ENCODE measurements at places on chromosomes 11 and 22. TPM values are rescaled to one million over a fixed set of nuclear protein-coding genes. Genes with fewer than 3 reads are reported as not detected.
A peak's percentile ranks its signal among the peaks of the same experiment; 100 is the strongest.

GRCh38 chr11:99020352-99021225, at the start of gene CNTN5:
TSS of gene CNTN5 (plus strand) at chr11:99020949.
- peak; percentile 27 for DNase-seq

DNA sequence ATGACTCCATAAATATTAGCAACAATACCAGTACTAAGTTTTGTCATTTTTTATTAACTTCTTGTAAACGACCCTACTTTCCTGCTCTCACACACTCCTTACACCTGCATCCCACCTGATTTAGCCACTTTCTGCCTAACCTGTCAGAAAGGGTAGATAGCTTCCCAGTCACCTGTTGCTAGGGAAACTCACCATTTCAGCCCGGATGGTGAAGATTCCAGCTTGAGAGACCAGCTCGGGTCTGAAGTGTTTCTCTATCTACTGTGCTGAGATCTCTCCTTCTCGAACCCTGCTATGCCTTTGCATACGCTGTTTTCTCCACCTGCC, at the start of gene PARVG:
Gene PARVG (plus strand): TSS at position 220 of the 327 bp plus-strand sequence. CDS start 2,405 bp downstream, outside the sequence.
- no peak for DNase-seq

DNA sequence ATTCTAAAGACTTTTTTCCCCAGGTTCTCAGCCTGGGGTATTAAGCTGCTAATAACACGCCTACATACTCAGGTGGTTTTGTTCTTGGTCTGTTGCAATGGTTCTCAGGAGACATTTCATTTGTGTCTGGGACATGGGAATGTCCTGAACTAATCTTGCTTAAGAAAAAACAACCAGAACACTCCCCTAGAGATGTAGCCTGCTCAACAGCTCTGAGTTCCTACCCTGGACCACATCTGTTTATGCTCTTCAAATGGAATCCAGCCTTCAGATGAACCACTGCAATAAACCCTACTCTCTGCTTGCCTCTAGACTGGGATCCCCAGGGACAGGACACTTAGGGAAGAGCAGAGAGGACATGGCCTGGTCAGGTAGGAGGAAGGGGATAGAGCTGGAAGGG, 29.9 kb downstream of the RELT start:
- no peak for DNase-seq

Gene MMP7
- polyA plus RNA-seq = 0.84 TPM

Gene CABP2
- polyA plus RNA-seq = not detected

- peak; percentile 80 for DNase-seq
These were observed 17.1 kb upstream of the EFCAB6 start for GRCh38 chr22:43828998-43829782.

- DNase-seq = no peak
These were observed 1.9 kb upstream of the DBX1 start for GRCh38 chr11:20161923-20162744.

Gene FXYD2
- 6.4 TPM for polyA plus RNA-seq

DNA sequence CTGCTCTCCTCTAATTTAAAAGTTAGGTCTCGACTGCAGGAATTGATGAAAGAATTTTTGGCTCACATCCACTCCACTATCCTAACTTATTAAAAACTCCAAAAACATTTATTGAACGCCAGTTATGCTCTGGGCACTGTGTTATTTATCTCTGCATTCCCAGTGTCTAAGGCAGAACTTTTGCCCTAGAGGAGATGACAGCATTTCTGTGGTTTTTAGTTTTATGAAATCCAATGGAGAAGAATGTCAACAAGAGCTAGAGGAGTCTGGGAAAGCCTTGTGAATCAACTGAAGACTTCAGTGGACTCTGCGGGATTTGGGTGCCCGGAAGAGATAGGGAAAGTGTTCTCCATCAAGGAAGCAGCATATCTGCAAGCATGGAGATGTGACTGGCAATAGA, 217.0 kb upstream of the PGR start:
- no peak for DNase-seq

Gene FAM111B
- polyA plus RNA-seq = 26.5 TPM

GRCh38 chr11:128297805-128298204, 289.6 kb downstream of the ETS1 start:
- no peak for DNase-seq

- no peak for DNase-seq
These were observed 62.4 kb upstream of the CD5 start for GRCh38 chr11:61039916-61040315.

- no peak for DNase-seq
These were observed 46.2 kb upstream of the SEPTIN5 start for GRCh38 chr22:19667872-19668740.

DNA sequence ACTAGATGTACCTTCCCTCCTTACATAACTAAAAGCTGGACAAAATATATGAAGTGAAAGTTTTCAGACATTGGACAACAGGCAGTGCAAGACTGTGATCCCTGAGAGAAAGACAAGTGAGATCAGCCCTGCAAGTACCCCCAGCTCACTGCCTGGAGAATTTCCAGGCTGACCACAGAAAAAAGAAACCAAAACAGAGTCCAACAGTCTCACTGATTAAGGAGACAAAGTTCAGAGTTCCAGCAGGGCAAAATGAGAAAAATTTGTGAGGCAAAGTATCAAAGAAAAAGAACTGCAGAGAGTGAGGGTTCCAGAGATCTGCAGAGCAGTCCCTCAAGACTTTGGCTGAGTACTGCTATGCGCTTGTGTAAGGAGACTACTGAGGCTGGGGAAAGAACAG, 47.3 kb upstream of the TMEM45B start:
- DNase-seq = no peak

Gene LSP1
- polyA plus RNA-seq = 7.2 TPM

- no peak for DNase-seq
These were observed 49.8 kb downstream of the SMCO4 start for GRCh38 chr11:93493252-93493897.

DNA sequence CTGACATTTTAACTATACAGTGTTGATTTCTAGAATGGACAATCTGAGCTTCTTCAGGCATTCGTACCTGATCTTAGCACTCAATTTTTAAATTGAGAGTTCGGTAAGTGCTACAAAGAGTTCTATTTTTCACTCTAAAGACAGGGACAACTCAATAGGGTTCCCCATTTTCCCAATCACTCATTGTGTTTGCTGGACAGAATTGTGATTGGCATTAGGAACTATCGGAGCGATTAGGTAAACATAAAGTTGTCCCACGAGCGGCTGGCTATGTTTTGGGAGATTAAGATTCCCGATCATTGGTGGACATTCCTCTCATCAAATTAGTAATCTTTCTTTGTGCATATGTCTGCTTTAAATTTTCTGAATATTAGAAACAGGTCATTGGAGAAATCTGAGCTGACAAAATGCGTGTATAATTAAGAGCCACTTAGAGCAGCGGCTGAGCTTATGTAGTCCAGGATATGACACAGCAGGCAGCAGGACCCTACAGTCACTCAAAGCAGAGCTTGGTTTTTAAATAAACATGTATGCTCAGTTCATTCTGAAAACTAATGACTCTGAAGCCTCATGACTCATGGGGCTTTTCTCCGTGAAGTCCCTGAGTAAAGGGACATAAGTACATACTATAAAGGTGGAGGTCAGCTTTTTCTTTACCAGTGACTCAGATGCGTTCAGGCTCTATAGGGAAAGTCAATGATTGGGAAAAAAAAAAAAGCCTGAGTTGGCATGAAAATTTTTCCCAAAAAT, 109.4 kb downstream of the GRIA4 start:
- DNase-seq = no peak

Gene GAB4
- polyA plus RNA-seq = not detected

GRCh38 chr22:44577391-44578109, 79.5 kb upstream of the RTL6 start:
- no peak for DNase-seq

Gene MMP10
- polyA plus RNA-seq = 0.64 TPM

DNA sequence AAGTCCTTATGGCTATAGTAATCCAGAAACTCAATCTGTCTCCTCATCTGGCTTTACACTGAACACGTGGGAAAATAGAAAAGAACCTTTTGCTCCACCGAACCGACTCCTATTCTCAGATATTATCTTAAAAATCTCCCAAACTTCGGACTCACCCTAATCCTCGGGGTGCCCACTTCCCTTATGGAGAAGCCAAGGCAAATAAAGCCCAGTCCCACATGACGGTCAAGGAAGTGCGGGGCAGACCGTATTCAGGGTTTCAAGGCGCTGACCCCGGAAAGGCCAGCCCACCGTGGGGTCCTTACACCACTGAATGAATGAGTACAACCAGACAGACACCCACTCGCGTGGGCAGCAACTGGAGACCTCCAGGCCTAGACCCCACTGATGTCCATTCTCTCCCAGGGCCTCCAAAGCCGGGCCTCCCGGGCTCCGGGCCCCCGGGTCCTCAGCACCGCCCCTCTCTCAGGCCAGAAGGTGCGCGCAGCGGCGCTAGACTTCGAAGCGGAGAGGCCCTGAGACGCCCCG, 489 bp downstream of the NUP98 start:
- DNase-seq = no peak

DNA sequence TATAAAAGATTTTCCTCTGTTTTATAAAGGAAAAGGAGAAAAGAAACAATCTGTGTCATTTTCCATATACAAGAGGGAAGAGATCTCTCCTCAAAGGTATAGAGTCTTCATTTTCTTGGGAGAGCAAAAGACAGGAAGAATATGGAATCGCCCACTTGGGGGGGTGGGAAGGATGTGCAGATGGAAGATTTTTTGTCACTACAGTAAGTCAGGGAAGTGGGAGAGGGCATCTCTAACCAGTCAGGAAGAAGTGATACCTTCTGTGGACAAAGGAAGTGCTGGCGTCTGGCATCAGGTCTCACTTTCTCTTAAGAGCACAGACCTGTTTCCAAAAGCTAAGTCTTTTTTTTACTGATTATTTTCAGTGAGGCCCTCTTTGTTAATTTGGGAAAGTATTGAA, 1.4 kb downstream of the PRR14L start:
- no peak for DNase-seq

DNA sequence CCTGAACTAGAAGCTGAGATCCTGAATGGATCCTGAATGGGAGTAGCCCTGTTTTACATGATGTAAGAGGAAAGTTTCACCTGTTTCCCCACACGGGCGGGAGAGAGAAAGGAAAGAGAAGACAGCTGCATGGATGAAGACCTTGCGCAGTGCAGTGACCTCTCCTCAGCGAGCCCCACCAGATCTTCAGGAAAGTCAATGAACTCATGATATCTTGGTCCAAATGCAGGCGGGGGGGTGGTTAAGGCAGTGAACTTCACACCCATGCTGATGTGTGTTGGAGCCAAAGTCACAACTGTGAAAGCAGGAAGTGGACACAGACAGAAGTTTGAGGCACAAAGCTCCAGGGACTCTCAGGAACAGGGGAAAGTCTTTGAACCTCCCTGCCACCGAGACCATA, 8.6 kb upstream of the FJX1 start:
- DNase-seq = no peak

DNA sequence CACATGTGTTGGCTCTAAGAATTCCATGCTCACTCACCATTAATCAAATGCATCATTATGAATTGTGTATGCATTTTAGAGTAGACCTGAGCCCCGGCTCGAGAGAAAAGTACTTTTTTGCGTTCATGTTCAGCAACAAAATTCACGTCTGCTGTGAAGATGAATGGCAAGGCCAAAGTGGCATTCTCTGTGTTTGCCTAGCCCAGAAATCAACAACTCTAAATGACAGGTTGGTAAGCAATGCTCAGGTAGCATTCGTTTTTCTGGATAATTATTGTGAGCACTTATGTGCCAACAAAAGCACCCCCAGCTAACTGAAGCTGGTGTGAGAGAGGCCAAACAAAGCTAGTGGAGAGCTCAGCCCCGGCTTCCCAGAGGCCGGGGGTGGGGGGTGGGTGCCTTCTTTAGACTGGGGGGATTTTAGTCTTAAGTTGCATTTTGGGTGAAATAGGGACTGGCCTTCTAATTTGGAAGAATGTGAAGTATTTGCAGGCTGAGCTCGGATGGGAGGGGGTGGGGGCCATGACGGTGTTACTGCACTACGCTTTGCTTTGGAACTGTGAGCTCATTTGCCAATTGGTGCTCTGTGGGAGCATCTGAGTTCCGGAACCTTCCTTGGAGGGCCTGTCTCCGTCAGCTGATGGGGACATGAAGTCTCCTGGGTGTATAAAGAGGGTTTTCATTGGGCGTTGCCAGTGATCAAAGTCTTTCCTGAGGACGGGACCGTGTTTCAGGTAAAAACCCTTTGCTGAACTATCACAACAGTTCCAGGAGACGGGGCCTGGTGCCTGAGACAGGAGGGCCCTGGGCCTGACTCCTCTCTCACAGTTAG, 29.0 kb upstream of the ALX4 start:
- DNase-seq = no peak

DNA sequence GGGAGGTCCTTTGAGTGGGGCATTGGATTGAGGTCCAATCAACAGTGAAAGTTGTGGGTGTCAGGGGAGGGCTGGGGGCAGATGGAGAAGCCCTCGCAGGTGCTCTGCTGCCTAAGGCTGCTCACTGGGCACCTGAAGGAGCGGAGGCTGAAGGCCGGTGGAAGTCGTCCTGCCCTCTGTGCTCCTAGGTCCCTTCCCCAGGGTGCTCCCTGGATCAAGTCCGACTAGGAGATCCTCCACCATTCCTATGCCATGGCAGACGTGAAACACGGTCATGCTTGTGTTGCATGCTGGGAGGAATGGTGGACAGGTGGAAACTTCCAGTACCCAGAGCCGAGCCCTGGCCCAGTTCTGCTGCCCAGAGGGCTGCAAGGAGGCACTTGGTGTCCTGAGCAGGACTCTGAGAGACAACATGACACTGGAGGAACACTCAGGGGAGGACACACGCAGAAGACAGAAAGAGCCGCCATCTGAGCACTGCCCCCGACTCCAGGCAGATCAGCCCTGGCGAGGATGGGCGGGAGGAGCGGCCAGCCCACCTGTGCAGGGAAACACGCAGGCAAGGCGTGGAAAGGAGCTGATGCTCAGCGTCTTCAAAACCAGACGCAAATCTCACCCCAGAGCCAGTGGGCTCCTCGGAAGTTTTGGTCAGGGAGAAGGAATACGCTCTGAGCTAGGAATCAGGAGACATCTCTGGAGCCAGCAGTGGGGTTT, 786.8 kb downstream of the BRD1 start:
- no peak for DNase-seq

GRCh38 chr22:21909871-21910270, 42.4 kb upstream of the MAPK1 start:
- no peak for DNase-seq

GRCh38 chr22:29695129-29695926, 24.5 kb upstream of the CABP7 start:
- DNase-seq = no peak

Gene CCND1
- 270 TPM for polyA plus RNA-seq

- no peak for DNase-seq
These were observed 1013.2 kb downstream of the TBC1D22A start for GRCh38 chr22:47775686-47776085.

- DNase-seq = no peak
These were observed 16.1 kb upstream of the RELT start for GRCh38 chr11:73359930-73360742.

Data from right lung (tissue), 10 donors.